Uterus (tissue), 4 donors: ENCODE measurements at places on chromosomes 1 and 21. TPM values are rescaled to one million over a fixed set of nuclear protein-coding genes. Genes with fewer than 3 reads are reported as not detected.

Gene TACSTD2
- total RNA-seq, result 0.73 TPM

Gene MROH7
- total RNA-seq, result 3.5 TPM

Gene FPGT
- total RNA-seq, result 18.2 TPM

Gene COL24A1
- 0.37 TPM for total RNA-seq

Gene RSBN1
- total RNA-seq, result 33.5 TPM

Gene RBP7
- total RNA-seq, result 2.5 TPM

Gene LAPTM5
- total RNA-seq, result 76.8 TPM

Gene ILDR2
- total RNA-seq, result not detected

Gene CADM3
- not detected for total RNA-seq

Gene AGRN
- 35.7 TPM for total RNA-seq
